Stimulated activated CD8-positive, alpha-beta memory T cell treated with anti-CD3 and anti-CD28 coated beads, Interleukin-4, amount 100 ng/mL, for 1 hour (primary cell): ENCODE measurements at places on chromosomes 16 and 17.

DNA sequence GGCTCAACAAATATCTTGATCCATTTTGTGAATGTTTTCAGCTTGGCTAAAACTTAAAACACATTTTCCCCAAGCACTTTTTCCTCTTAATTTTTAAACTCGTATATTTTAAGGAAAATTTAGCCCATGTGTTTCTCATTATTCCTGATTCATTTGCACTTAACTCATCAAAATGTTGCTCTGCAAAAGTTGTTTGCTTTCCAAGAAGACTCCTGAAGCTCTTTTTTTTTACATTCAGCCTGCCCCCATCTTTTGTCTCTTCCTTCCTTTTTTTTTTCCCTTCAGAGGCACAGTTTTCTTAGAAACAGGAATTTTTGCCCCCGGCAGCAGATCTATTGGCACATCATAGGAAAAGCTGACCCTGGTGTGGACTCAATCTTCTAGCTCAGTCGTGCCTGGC is 155.0 kb upstream of the SALL1 start:
- no peak for DNase-seq

DNA sequence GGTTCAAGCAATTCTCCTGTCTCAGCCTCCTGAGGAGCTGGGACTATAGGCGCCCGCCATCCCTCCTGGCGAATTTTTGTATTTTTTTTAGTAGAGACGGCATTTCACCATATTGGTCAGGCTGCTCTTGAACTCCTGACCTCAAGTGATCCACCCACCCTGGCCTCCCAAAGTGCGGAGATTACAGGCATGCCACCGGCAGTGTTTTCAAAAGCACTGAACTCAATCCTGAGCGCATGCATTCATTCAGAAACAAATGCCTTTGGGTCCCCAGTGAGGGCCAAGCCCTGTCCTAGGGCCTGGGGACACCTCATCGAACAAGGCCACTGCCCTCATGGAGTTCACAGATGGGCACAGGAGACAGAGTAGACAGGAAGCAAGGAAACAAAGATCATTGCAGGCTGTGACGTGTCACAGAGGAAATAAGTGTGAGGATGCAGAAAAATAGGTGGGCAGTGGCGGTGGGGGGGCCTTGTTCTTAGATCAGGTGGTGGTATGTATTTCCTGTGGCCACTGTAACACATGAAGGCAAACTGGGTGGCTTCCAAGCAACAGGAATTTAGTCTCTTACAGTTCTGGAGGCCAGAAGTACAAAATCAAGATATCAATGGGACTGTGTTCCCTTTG is 12.5 kb downstream of the TMEM114 start:
- no peak for DNase-seq

DNA sequence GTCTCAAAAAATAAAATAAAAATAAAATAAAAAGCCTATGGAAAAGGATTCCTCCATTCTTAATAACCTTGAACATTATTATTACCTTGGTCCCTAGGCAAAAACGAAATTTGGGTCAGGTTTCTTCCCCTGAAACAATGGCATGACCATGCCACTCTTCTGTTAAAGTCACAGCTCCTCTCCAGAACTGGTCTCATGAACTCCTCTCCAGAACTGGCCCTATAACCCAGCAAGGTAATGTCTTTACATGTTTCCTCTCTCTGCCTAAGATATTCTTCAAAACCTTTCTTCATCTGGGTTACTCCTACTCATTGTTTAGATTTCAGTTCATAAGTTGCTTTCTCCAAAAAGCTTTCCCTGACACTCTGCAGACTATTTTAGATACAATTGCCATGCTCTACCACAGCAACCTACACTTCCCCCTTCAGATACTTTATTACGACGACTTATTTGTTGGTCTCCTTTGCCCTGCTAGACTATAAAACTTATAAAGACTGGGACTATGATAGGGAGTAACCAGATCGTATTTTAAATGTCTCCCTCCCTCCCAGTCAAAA is 13.5 kb downstream of the TRIM37 start:
- no peak for DNase-seq

DNA sequence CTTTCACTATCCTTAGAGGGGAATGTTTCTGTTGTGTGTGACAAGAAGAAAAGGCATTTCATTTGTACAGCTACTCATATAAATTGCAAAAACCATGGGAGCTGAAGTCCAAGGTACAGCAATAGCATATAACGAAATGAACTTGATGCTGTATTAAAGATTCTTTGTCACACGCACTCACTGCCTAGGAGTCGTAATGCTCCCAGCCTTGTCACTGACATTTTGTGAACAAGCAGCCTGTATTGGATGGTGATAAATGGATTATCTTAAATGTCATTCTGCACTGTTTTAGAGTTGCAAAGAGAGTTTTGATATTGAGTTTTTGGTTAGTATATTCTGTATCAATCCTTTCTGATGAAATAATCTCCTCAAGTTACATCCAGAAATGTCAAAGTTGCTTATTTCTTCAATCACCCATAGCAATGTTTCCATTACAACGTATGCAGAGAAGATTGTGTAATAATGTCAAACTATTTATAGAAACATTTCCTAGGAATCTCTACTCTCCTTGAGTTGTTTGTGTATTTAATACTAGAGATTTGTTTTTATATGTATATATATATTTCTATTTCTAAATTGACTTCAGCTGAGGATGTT is 270.6 kb downstream of the FTO start:
- DNase-seq: no peak

DNA sequence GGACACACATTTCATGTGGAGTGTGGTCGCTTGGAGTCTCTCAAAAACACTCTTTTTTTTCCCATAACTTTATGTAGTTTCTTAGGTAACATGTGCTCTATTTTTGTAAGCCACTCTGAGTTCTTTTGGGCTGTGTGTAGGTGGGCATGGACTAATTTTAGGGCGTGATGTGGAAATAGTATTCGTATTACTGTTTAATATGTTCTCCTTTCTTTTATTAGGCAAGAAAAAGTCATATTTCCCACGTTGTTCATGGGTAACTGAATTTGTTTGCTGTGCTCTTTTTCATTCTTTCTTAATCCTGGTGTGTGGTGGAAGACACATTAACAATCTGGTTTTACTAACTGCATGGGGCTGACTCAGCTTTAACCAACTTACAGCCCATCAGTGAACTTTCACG is 27.4 kb downstream of the NDEL1 start:
- no peak for DNase-seq

DNA sequence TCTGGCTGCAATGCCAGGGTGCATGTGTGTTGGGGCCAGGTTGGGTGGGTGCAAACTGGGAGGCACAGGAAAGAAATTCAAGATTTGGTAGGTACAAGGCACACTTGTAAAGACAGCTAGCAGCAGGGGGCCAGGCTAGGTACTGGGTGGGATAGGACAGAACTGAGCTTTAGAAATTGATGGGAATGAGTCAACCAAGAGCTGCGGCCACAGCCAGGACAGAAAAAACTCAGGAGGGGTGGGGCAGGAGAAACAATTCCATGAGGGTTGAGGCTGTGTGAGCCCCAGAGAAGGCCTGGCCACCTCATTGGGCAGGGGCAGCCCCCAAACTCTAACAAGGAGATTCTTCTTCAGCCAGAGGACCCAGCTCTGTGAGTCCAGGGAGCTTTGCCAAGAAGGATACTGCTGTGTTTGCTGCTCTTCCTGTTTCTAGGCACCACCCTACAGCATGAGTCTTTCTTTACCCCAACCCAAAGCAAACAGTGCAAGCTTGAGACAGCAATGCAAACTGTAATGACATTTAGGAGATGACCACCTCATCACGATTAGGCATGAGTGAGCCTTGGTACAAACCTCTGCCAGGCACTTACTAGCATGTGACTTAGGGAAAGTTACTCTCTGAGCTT is 21.3 kb upstream of the CCDC182 start:
- DNase-seq: no peak

DNA sequence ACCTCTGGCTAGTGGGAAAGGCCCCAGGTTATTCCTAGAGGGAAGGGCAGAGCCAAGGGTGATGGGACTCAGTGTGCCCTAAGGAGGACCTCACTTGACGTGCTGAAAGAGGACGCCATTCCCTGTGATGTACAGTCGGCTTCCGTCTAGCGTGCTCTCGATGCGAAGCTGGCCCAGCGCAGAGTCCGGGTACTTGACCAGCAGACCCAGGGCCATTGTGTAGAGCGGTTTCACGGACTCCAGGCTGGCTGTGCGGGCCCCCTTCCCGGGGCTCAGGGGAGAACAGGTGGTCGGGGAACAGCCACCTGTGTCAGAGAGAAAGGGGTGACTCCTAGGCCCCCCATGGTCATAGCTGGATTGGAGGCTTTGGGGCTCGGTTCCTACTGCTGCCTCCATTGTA is 19.9 kb downstream of the PLEKHG4 start:
- DNase-seq: no peak

GRCh38 chr17:45759761-45760160 is 24.4 kb upstream of the CRHR1 start:
- no peak for DNase-seq

DNA sequence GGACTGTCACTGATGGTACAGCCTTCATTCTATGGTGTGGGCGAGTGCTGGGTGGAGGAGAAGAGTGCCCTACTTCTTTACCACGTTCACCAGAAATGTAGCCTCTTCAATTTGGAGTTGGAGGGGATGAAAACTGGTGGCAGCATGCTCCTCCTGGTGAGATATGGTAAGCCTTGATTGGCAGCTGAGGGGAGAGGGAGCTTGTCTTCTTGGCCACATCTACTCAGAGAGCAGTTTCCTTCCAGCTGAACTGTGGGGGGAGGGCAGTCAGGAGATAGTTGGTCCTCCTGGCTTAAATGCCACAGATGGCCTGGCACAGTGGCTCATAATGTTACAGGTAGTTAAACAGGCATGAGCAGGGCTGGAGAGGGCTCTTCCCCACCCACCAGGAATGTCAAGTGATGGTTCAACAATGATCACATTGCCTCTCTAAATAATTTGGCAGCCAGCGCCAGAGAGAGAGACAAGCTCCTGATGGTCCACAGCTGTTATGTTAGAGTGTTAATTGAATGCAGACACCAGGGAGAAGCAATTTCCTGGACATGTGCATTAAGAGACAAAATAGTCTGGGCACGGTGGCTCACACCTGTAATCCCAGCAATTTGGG is 9.0 kb upstream of the MAPK3 start:
- no peak for DNase-seq

- DNase-seq: no peak
Measured at GRCh38 chr17:2239882-2240430, 63.6 kb downstream of the SMG6 start.

DNA sequence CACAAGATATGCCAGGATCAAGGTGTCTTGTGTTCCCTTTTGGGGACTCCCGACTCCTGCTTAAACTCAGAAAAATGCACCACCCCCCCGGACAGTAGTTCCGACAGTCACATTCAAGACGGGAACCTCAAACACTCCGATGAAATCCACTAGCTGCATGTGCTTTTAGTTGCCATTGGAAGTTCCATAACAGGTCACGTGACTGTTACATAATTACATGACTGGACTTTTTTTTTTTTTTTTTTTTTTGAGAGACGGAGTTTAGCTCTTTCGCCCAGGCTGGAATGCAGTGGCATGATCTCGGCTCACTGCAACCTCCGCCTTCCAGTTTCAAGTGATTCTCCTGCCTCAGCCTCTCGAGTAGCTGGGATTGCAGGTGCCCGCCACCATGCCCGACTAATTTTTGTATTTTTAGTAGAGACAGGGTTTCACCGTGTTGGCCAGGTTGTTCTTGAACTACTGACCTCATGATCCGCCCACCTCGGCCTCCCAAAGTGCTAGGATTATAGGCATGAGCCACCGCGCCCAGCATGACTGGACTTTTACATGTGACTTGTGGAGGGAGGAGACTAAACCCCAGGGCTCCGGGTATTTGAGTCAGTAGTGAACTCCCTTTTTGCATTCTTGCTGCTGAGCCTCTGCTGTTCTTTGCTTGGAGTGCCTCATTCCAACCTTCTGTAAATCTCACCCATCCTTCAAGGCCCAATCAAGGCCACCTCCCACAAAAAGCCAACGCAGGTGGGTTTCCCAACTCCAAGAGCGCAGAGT is 1.6 kb downstream of the SIRT7 start:
- DNase-seq: no peak

DNA sequence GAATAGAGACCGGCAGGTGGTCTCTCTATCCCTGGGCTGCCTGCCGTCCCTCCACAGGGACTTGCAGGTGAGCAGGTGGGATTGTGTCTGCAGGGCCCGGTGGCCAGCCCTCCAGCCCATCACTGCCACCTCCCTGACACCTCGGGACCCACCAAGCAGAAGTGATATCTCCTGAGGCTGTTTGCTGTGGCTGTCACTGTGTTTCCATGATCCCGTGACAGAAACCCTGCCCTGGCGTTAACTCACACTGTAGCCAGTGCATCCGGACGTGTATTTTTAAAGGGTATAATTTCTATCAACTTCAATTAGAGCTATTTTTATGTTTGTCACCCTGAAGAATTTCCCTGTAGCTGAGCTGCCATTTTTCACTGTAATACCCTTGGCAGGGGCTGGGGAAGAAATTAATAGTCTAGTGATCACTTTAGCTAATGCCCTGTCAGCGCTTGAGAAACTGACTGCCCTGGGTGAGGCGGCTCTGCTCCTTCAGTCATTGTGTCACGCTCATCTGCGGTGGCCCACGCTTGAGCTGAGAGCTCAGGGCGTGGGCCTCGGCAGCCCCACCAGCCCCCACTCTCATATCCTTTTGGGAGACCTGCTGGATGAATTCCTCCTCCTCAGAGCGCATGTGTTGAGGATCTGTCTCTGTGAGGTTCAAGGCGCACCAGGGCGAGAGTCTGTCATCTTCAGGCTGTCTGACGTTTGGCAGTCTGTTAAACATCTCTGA is 229.9 kb upstream of the CIBAR2 start:
- DNase-seq: no peak

DNA sequence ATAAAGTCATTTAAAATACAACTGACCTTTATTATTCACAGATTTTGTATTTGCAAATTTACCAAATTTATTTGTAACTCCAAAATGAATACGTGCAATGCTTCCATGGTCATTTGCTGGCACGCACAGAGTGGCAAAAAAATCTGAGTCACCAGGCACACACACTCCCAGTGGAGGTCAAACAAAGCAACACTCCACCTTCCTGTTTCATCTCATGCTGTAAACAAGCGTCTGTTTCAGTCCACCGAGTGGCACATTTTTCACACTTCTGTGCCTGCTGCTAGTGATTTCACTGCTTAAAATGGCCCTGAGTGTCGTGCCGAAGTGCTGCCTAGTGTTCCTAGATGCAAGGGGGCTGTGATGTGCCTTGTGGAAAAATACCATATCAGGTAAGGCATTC is 17.8 kb upstream of the ITGAE start:
- no peak for DNase-seq

- no peak for DNase-seq
Measured at GRCh38 chr17:76868669-76869495, 678 bp downstream of the MGAT5B start.

DNA sequence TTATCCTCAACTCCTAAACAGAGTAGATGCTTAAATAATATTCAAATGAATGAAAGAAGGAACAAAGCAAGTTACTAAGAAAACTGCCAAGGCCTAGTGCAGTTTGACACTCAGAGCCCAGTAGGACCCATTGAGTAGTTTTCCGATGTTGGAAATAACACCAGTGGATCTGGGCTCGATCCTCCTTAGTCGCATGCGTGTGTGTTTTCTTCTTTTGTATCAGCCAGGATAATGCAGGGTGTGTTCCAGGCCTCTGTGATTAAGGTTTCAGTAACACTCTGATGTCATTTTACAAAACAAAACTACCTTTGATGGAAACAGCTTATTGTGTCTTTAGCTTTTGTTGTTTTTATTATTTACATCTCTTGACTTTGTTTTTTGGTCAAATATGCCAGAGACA is 24.5 kb downstream of the KSR1 start:
- no peak for DNase-seq

GRCh38 chr17:75641343-75641742 is 8.1 kb downstream of the SMIM5 start:
- DNase-seq: no peak
